ENCODE measurements at places on chromosomes 7 and 10.

DNA sequence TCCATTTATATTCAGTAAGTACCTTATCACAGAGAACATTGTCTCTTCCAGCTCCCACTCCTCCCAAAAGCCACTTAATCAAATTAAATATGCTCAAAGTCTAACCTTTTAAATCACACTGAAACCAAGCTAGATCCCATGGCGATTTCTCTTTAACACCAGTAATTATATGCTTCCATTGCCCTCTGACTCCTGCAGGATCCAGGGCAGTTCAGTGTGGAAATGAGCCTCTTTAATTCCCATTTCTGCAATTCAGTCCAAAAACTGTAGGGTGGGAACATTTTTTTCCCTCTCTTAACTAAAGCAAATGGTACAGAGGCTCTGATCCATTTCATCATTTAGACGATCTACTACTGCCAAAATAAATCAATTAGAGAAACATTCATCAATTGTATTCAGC is 872.3 kb upstream of the PHF14 start:
- DNase-seq, result no peak

DNA sequence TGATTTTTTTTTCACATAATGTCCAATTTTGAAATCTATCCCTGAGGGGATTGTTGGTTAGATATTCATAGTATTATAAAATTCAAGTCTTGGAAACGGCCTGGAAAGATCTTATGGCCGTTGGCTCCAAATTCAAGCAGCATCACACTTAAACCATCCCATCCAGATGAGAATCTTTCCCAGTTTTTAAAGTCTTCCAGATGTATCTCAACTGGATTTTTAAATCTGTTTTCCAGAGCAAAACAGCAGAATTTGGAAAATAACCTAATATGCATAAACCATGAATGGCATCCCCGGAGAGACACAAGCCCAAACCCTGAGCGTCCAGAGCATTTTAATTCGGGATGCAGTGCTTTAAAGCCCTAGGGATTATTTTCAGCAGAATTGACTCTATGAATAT is 208.2 kb upstream of the PRKCQ start:
- no peak for DNase-seq

DNA sequence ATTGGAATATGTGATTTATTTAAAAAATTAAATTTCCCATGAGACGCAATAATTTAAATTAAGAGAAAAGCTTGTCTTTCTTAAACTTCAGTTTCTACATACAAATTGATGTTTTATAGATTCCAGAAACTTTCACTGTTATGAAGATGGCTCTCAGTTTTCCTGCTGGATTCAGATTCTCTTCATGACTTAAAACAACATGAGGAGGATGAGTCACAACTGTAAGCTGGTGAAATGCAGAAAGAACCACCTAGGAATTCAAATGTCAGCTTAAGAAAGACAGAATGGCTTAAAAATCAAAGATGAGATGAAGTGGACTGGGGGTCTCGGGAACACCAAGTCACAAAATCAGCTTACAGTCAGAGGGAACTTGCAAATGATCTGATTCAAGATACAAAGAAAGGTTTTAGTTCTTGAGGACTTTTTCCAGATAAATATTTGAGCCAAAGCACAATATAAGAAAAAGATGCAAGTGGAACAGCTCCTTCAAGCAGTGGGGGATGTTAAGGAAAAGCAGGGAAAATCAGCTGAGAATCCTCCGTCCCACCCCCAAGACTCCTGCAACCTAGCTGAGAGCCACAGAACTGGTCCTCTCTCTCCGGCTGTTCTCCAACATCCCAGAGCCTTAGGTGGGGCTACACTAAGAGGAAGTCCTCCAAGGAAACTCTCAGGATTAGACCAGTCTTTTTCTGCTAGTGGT is 279.8 kb downstream of the KCNMA1 start:
- no peak for DNase-seq

- DNase-seq, result no peak
These were observed 309.0 kb downstream of the GPAM start for GRCh38 chr10:111874576-111874975.

GRCh38 chr7:12965767-12966166 is 278.3 kb downstream of the ARL4A start:
- no peak for DNase-seq

DNA sequence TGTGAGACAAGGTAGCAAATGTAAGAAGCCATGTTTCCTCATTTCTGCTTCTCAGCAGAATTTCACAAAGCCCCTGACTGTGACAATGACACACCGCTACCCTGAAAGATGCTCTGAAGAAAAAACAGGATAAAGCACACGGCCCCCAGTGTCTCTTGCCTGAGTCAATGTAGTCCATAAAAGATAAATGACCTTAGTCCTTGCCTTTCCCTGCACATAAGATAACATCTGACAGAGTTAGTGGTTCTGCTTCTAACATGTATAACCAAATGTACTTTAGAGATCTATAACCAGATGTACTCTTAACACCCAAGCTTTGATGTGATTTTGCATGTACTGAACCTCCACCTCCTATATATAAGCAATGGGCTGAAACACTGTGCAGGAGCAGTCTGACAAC is 3.0 kb upstream of the SND1 start:
- no peak for DNase-seq

DNA sequence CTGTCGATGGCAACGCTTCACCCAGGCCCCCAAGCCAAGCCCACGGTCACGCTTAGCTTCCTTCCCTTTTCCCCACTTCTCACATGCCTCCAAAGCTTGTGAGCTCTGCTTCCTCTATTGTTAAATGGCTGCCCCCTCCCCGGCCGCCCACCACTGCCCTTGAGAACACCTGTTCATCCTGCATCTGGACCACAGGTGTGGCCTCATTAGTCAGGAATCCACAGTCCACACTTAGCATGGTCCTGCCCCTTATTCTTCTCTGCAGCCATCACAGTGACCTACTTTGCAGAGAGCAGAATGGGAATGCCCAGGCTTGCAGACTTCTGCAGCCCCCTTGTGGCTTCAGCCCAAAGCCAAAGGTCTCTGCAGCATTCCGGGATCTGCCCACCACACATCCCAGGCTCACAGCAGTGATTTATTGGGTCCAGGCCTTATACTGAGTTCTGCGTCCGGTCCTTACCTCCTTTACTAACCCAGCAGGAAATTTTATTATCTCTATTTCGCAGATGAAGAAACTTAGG is 66.9 kb downstream of the PTPRE start:
- no peak for DNase-seq

GRCh38 chr10:88066319-88066718 is 202.9 kb downstream of the PTEN start:
- DNase-seq, result no peak

DNA sequence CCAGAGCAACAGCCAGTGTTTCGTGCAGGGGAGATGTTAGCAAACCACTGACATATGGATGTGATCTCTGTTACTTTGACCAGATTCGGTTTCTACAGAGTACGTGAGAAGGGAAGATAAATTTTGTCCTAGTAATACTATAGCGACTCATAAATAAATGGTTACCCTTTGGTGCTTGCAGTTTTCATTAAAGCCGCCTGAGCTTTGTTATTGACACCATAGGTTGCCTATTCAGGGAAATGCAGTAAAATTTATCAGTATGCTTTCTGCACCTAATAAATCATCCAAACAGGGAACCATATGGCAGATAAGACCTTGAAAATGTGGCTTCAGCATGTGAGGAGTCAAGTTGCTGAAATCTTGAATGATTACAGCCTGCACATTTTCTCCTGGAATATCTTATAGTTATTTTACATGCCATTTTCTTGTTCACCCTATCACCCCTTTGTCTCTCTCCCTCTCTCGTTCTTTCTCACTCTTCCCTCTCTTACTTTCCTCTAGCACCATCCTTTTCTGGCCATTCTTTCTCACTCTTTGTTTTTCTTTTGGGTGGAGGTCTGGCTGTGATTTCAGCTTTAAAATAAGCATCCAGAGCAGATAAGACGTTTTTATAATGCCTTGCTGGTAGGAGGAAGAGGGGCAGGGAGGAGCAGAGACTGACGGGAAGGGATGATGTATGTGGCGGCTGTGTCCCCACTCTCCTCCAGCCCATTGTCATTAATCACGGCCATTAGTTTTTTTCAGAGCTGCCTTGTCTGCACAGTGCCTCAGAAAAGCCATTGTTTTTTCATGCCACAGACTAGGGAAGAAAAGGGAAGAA is 182.5 kb downstream of the LRMDA start:
- DNase-seq, result no peak

- no peak for DNase-seq
These were observed 159.1 kb downstream of the ARHGAP12 start for GRCh38 chr10:31769564-31769963.

DNA sequence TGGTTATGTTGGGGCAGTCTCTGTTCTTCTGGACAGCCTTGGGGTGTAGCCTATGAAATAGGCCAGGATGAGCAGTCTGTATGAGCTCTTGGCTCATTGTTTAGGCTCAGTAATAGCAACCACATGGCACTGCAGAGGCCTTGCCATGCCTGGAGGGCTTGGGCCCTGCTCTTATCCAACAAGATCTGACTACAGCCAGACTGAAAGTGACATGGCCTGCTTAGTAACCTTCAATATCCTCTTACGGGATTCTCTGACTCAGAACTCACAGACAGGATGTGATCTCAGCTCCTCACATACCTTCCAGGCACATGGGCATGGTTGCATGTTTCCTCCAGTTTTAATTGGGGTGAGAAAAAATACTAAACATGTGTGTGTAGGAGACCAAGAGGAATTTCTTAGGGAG is 289.3 kb downstream of the PTEN start:
- DNase-seq, result no peak

- no peak for DNase-seq
These were observed 47.1 kb upstream of the DYNC1I1 start for GRCh38 chr7:95725205-95725604.

DNA sequence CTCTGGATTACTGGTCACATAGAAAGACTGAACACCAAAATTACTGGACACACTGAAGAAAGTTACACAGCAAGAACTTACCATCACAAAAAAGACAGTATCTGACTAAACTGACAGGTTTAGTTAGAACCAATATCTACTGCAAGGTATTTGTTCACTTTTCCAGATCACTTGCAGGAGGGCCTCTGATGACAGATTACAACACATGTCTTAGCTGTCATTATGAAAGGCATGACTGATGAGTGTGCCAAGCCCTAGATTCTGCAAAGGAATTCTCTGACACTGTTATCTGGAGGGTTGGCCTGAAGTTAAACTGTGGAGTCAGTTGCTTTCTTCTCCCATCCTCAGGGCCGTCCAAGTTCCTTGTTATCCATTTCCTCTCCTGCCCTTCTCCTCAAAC is 242.7 kb downstream of the KIF20B start:
- no peak for DNase-seq

DNA sequence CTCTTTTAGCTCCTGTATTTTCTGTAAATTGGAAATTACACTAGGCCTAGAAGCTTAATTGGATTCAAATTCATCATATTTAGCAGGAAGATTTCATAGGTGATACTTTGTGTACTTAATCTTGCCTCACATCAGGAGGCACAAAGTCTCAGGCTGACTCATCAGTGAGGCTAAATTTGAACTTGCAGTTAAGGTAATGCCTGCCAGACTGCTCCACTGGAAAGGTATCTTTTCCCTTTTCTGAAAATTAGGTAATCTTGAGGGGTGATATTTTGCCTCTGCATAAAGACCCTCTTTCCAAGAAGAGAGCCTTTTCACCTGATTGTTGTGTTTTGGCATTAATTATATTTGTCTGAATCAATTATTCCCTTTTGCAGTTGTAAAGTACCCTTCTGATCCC is 14.6 kb downstream of the PPIA start:
- no peak for DNase-seq

DNA sequence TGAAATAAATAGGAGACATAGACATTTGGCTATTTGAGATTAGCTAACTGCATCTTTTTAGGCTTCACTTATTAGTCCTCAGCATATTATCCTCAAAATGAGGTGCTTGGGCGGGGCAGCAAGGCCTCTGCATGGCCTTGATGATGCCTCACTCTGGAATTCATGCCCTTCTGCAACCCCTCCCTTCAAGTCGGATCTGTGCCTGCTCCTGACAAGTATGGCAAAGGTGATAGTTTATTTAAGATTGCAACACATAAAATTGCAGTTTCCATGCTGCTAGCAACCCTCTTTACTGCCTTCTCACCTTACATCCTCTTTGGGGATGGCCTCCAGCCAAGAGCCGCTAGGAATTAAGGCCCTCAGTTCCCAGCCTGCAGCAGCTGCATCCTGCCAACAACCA is 241.3 kb upstream of the ADARB2 start:
- DNase-seq, result no peak

DNA sequence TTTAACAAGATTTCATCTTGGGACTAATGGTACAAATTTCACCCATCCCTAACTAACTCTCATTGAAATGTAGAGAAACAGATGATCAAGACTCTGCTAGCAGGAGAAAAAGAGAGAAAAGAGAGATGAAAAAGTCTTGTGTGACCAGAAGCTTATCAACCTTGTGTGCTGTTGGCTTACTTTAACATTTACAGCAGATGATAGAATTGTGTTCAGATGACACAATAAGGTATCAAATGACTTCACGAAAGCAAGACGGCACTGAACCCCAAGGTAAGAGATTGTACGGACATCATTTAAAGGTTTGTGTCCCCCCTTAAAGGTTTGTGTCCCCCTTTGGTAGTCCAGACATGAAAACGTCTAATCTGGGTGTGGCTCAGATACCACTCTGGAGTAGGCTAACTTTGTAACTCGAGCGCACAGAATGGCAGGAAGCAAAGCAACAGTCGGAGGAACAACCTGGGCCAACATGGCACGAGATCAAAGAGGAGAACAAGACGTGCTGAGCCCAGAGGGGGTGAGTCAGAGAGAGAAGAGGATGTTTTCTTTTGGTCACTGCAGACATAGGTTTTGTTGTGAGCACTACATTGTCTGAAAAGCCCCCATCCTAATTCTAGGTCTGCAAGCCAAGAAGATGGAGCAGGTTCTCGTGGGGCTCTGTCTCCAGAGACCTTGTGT is 10.4 kb upstream of the LMBR1 start:
- peak; percentile 15 for DNase-seq

- DNase-seq, result no peak
These were observed 163.3 kb downstream of the RPS24 start for GRCh38 chr10:78196964-78197363.

- DNase-seq, result no peak
These were observed 29.1 kb downstream of the GTF2IRD1 start for GRCh38 chr7:74482629-74483401.

DNA sequence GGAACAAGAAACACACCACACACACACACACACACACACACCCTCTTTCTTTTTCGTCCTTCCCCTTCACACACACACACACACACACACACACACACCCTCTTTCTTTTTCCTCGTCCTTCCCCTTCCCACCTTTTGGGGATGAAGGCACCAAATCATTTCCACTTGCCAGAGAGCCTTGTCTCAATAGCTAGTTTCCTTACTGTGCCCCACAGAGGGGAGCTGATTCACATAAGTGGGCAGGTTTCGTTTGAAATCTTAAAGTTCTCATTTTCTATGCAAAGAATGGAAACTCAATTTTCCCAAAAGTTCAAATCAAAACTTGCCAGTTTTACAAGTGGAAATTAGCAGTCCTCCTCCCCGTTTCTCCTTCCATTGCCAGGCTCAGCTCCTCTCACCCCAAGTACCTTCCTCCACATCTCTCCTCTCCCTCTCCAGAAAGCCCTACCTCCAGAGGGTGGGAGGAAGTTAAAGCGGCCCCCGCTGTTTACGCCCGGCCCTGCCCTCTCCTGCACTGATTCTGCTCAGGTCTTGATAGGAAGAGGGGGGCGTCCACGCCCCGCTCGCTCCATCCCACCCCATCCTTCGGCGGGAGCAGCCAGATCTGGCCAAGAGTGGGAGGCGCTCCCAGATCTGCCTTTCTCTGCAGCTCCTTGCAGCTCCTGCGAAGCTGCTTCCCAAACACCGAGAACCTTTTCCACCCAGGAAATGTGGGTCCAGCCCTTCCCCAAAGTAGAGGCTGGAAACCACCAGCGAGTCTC is 1.3 kb downstream of the CTTNBP2 start:
- DNase-seq, result no peak

GRCh38 chr7:67896721-67897120 is 900.1 kb downstream of the TYW1 start:
- DNase-seq, result no peak

- DNase-seq, result no peak
These were observed 11.4 kb upstream of the TMEM26 start for GRCh38 chr10:61464461-61465170.
